ENCODE measurements at places on chromosomes 16 and 17. TPM values are rescaled to one million over a fixed set of nuclear protein-coding genes. Genes with fewer than 3 reads are reported as not detected.

CDH1 gene
- not detected for total RNA-seq

KRT12 gene
- not detected for total RNA-seq

CNOT1 gene
- 70.2 TPM for total RNA-seq

ENPP7 gene
- not detected for total RNA-seq

KRTAP2-3 gene
- total RNA-seq, result not detected

CLEC19A gene
- not detected for total RNA-seq

KRTAP17-1 gene
- total RNA-seq, result not detected

TEKT1 gene
- total RNA-seq, result not detected

EVPL gene
- 0.11 TPM for total RNA-seq

TEKT5 gene
- not detected for total RNA-seq

DNA sequence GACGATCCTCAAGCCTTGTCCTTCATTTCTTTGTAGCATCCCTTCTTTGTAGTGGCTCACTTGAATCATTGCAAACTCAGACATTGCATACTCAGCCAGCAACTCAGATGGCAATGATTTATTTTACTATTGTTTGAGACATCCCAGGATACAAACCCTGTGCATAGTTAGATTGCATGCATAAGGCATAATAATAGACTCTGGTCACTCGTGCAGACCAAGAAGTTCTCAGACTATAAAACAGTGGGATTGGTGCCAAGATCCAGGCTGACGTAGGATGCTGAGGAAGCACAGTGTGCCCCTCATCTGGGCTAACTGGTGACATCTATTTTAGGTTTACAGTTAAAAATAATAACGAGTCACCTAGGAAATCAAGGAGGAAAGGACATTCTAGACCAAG lies 142.3 kb downstream of the PMP22 start:
- no peak for DNase-seq

DNA sequence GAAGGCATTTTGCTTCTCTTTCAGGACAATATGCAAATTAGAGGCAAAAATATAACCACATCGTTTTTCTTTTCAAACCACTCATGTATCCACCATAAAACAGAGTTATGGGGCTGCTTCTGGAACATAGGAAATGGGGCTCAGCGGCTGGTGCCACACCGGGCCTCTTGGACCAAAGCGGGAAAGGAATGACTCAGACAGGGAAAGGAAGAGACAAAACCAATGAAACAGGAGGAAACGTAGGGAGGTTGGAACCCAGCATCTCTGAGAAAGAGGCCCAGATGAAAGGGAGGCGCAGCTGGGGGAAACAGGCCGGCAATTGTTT lies 28.5 kb downstream of the CUEDC1 start:
- no peak for DNase-seq

DNA sequence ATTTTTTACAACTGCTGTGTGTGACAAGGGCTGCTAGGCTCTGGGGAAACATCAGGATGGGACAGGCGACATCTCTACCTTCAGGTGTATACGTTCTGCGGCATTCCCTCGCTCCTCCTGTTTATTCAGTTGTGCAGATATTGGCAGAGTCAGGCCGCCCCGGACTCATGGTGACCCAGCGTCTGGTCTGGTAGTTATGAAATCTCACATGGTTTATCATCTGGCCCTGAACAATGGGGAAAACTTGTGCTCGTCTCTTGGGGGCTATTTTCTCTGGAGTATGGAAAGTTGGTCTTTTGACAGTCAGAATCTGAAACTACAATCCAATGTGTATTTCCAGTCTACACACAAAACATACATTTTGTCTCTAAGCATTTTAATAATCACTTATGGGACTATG lies 3.3 kb downstream of the MARCHF10 start:
- no peak for DNase-seq

DNA sequence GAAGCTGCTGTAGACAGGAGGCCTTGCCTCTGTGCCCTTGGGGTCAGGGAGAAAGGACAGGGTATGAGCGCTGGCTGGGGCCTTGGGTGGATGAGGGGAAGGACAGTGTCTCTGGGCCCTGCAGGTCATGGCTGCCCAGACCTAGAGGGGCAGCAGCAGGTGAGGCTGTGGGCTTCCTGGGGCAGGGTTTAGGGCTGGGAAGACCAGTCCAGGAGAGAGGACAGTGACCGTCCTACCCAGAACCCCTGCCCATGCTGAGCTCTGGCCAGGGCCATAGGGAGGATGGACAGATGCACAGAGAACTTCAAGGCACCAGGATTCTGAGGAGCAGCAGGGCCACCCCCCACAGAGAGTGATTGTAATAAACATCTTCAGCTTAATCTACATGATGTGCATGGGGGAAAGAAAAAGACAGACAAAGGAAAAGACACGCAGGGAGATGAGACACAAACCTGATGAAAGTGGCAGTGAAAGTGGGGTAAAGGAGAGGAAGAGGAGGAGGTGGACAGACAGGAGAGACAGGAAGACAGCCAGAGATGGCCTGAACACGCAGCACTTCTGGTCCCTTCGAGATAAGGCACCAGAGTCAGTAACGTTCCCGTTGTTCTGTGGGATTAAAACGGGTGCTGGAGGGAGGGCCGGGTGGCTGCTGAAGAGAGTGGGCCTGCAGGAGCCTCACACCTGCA lies 17.5 kb downstream of the FLOT2 start:
- no peak for DNase-seq

- DNase-seq, result peak; percentile 69
Measured at GRCh38 chr16:1494711-1495110, 1.6 kb downstream of the TELO2 start.

DNA sequence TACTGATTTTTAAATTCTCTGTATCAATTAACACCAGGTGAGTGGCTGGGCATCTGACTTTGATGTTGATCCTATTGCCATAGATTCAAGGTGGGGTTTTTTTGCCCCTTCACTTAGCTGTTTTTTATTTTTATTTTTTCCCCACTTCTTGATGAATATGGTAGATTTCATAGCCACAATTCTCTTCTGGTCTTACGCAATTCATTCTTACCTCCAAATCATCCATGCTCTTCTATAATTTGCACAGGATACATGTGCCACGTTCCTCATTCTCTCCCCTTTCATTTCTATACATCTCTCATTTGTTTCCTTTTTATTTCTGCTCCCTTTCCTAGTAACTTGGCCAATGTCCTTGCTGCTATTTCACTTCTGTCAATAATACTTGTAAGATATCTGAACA lies 14.9 kb upstream of the HS3ST4 start:
- DNase-seq, result no peak

DNA sequence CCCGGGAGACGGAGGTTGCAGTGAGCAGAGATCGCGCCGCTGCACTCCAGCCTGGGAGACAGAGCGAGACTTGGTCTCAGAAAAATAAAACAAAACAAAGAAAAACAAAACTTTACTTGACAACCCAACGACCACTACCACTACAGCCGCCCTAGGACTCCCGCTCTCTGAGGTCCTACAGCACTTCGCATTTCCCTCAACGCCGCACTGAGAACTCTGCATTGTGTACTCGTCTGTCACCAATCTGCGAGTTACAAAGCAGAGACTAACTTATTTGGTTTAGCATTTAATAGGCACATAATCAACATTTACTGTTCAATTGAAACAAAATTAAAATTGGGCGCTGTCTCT lies 479 bp upstream of the ZNF207 start:
- DNase-seq, result no peak

DNA sequence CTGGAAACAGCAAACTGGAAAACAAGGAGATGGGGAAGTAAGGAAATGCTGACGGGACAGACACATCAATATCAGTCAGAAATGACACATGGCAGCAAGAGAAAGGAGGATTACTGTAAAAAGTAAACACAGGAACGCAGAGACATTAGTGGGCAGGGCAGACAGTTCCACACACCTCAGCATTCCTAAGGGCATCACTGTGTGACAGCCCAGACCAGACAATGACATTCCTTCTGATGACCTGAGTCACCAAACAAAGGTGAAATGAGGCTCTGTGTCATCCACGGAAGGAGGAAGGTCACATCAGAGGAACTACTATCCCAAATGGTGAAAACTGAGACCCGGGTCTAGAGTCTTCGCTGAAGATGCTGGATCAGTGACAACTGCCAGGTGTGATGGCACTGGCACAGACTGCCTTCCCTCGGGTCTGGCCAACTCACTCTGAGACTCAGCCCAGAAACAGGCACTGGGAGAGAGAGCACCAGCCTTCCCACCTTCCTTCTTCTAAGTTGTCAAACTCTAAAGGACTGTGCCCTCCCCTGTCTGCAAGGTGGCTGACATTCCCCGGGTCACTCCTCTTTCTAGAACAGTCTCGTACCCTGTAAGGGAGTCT lies 36.7 kb downstream of the TK2 start:
- DNase-seq, result no peak

GRCh38 chr17:63760771-63761539 lies 12.4 kb downstream of the CCDC47 start:
- DNase-seq, result no peak

GRCh38 chr16:66580605-66581209 lies 1.4 kb downstream of the CMTM2 start:
- DNase-seq, result no peak

GRCh38 chr17:19867329-19868078 lies at the start of gene ULK2:
Gene ULK2 (minus strand): TSS chr17:19867936. CDS start chr17:19867417, 519 bp downstream.
- DNase-seq, result peak; percentile 83

- peak; percentile 71 for DNase-seq
Measured at GRCh38 chr17:72121164-72122009, 567 bp downstream of the SOX9 start.

- no peak for DNase-seq
Measured at GRCh38 chr17:81398832-81399411, 3.7 kb downstream of the BAHCC1 start.

DNA sequence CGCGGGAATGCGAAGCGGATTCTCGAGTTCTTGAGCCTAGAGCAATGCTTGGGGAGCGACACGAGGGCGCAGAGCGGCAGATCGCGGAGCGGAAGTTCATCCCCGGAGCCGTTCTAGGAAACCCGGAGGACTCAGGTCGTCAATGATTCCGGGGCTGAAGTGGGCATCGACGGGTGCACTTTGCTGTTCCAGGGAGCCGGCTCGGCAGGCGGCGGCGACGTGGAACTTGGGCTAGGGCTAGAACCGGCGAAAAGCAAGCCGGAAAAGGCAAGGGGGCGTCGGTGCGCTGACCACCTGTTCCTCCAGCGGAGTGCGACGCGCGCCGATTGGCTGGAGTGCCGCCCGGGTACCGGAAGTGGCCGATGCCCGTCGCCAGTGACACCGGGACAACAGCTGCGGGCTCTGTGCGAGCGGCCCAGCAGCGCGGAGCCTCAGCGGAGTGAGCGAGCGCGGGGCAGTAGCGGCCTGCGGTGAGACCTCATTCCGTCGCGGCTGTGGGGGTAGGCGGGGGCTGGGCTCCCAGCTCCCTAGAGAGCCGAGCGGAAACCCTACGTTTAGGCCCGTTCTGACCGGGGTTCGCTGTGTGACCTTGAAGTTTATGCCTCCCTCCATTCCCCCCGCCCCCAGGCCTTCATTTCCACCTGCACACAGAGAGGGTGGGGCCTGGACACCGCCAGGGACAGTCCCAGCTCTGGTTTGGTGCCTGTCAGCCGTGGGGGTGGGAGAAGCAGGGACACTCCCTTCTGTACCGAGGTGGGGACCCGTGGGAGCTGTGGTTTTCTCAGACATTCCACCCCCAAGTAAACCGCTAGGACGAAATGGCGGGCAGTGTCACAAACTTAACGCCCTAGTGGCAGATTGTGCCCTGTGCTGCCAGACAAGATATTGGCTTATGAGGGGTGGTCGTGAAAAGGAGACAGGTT lies at the start of gene ZFP3:
Gene ZFP3, plus strand, starts transcription at position 362 of the 923 bp plus-strand sequence. CDS start 13,038 bp downstream, outside the sequence.
- DNase-seq, result peak; percentile 91

DNA sequence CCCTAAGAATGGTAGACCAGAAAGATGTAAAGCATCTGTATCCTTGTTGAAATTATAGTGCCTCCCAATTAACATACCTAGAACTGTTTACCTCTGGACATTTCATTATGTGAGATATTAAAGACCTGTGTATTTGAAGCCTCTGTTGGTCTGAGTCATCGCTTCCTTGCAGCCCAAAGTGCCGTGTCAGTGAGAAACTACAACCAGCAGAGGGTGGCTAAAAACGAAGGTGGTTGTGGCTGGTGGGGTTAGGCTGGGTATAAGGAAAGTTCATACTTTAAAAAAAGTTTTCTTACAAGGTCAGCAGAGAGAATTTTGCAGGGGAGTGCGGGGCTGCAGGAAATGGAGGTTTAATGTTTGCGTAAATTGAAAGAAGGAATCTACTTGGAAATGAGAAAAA lies 290.7 kb downstream of the TMEM114 start:
- DNase-seq, result no peak

- peak; percentile 23 for DNase-seq
Measured at GRCh38 chr16:89015271-89015859, 38.4 kb upstream of the CBFA2T3 start.

DNA sequence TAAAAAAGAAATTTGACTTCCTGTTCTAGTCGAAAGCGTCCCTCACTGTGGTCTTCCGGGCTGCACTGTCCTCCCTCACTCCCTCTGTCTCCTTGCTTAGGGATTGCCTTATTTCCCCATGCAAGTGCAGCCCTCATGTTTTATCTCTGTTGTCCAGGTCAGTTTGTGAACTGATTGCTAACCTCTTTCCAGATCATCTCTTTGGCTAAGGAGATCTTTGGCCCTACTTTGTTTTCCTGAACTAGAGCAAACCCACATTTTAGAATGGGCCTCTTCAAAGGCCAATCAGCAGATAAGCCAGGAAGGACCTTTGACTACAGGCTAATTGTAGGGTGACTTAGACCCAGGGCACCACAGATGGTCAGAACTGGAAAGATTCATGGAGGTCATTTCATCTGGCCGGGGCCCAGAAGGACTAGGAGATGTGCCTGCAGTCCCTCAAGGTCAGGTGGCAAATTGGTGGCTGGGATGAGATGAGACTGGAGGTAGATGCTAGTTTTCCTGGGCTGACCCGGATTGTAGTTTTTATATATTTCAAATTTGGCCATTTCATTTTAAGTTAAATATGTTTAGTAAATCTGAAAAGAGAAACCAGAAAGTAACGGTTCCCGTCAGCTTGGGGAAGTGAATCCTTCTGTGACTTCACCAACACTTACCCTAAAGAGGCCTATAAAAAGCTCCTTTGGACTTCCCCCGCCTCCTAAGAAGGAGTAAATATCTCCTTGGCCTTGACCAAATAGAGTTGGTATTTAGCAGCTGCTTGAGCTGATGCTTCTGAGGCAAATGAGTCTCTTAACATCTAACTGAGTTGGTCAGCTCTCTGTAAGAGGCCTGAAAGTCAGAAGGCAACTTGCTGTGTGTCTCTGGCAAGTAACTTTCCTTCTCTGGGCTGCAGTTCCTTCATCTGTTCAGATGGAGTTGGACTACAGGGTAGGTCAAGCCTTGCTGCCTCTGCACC lies 6.2 kb upstream of the SLC25A19 start:
- no peak for DNase-seq
